ENCODE measurements at places on chromosomes 7 and 10.

GRCh38 chr10:68010426-68010940 lies 64.6 kb downstream of the HERC4 start:
- DNase-seq, result no peak

DNA sequence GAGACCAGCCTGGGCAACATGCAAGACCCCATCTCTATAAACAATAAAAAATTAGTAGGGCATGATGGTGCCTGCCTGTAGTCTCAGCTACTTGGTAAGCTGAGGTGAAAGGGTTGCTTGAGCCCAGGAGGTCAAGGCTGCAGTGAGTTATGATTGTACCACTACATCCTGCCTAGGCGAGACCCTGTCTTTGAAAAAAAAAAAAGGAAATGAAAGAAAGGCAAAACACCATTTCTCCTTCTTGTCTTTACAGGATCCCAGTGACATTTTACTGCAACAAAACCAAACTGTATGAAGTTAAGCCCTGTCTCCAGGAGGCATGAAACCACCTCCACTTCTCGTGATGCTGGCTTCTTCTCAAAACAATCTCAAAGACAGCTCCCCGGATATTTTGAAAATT lies 29.9 kb upstream of the PBLD start:
- no peak for DNase-seq

GRCh38 chr10:4119107-4119506 lies 334.1 kb upstream of the KLF6 start:
- no peak for DNase-seq

- no peak for DNase-seq
Measured at GRCh38 chr7:77352665-77353406, 63.3 kb downstream of the GSAP start.

GRCh38 chr7:49327155-49327554 lies 402.8 kb downstream of the CDC14C start:
- DNase-seq, result no peak

- DNase-seq, result no peak
Measured at GRCh38 chr7:117859246-117859812, 13.9 kb downstream of the CTTNBP2 start.

GRCh38 chr7:23298141-23298881 lies 828 bp upstream of the MALSU1 start:
- DNase-seq, result no peak

GRCh38 chr7:47264021-47264651 lies 317.8 kb downstream of the TNS3 start:
- DNase-seq, result no peak

- DNase-seq, result no peak
Measured at GRCh38 chr10:11175823-11176243, 158.2 kb downstream of the CELF2 start.

DNA sequence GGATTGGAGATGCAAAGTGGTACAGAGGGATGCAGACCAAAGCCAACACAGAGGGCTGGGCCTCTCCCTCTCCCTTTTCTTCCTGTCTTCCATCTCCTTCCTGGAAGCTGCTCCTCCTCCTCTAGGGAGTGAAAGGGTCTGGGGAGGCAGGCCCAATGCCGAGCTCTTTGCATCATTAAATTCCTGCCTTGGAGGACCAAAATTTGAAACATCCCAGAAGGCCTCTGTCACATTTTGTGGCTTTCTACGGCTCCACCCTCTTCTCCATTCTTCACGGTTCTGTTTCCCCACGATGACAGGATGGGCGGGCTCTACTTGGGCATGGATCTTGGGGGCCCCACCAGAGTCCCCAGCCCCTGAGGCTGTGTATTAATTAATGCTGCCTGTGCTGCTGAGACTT lies 76.4 kb downstream of the NEURL1 start:
- no peak for DNase-seq

GRCh38 chr7:18572885-18573284 lies 77.3 kb downstream of the HDAC9 start:
- no peak for DNase-seq

DNA sequence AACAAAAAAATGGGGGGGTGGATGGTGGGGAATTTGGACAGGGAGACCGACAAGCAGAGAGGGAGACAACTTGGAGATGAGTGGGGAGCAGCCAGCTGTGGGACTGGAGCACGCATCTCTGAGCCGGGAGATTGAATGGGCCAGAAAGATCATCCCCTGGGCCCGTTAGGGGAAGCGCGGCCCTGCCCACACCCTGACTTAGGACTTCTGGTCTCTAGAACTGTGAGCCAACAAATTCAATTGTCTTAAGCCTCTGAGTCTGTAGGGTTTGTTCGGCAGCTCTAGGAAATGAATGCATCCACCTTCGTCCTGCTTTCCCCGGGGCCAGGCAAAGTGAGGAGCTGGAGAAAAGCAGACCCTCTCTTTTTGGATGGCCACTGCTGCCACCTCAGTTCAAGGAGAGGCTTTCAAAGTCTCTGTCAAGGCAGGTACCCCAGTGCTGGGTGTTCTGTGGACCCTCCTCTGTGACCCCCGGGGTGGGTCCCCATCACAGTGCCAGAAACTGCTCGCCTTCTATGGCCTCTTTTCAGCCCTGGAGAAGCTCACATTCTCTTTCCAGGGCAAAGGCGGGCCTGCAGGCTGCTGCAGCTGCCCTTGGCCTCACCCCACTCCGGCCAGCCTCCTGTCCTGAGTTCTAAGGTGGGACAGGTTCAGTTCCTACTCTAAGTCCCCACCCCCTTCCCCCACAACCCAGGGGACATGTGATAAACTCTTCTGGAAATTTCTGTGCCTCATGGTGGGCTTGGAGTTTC lies 423.2 kb downstream of the RPS24 start:
- no peak for DNase-seq

DNA sequence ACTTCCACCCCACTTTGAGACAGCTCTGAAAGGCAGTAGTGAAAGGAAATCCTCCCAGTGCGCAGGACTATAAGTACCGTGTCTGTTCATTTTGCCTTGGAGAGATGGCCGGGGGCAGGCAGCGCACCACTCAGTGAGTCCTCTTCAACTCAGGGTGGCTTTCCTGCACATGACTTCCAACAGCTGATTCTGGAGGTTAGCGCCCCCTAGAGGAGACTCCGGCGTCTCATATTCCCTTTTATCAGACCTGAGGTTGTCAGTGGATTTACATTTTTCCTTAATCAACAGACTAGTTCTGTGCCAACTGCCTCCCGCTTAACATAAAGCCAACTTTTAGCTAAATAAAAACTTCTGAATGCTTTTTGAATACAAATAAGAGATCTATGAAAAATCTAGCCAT lies 101.0 kb downstream of the HERPUD2 start:
- peak; percentile 41 for DNase-seq

Data from Jurkat, Clone E6-1 (cell line).